NCI-H510A treated with DMSO at 0.1 percent for 48 hours (cell line): ENCODE measurements at places on chromosomes 7 and 10.

DNA sequence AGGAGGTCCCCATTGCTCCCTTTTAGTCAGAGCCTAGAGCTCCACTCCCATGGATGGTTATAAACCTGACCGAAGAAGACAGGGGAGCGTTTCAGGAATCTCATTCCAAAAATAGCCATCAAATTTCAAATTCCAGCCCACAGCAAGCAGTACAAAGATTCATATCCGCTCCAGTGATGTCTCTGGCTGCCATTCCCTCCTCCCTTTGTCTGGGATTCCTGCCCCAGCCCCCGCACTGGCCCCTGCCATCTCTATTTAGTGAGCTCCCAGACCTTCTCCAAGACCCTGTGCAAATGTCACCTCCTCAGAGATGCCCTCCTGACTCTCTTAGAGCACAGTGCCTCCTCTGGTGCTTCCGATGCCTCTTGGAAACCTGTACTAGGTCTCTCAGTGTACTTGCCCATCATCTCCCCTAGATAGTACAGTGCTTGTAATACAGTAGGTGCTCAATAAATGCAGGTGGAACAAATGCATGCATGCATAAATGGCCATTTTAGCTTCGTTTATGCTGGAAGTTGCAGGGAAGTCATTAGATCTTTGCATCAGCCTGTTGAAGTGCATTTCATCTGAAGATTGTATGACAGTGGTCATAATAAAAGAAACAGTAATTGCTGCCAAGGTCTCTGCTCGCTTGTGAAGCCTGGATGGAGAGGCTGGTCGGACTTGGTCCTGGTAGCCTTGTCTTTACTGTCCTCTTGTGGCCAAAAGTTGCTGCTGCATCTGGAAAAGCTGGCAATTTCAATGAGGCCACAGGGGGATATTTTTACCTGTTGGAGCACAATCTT lies 32.0 kb upstream of the HABP2 start:
- peak; percentile 72 for DNase-seq

DNA sequence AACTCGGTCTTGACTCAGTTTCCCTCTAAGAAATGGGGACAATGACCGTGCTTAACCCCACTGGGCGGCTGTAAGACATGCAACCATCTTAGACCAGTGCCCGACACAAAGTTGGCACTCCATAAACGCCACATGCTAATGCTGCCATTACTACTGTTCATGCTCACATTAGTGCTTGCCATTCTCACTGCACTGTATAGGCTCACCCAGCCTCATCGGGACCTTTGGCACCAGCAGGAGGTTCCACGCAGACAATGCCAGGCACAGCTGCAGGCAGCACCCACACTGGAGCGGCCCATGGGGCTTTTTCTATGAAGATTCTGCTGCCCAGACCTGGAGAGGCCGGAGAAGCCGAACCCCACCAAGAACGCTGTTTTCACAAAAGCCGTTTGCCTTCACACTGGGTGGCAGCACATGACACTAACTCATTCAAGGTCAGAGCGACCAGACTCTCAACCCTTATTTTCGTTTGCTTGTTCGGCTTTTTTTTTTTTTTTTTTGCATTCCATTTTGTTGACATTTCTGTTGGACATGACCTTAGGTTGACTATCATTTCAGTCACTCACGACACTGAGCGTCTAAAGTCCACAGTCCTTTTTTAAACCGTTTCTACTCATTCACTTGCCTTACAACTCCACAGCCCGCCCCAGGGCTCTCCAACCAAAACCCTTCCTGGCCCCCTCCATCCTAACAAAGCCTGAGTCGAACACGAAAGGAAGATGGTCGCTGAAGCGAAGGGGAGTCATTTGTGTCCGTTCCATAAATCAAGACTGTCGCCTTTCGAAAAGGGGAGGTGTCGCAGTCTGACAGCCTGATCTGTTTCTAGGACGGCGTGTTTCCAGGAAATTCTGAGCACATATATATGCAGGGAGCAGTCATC lies 124.4 kb upstream of the RNF32 start:
- no peak for DNase-seq

GRCh38 chr10:62618054-62618453 lies 186.5 kb upstream of the ADO start:
- DNase-seq = no peak

DNA sequence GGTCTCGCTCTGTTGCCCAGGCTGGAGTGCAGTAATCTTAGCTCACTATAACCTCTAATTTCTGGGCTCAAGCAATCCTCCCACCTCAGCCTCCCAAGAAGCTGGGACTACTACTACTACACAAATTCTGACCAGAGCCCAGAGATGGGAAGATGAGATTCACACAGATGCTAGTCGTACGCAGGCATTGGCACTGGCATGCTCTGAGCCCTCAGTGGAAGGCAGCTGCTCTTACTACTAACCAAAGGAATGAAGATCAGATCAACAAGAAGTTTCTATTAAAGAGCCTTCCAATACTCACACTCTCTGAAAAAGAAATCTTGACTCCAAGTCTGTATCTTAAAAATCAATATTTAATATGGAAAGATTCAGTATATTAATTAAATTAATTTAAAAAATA lies 10.7 kb downstream of the GDF2 start:
- DNase-seq = no peak

GRCh38 chr7:13077466-13077865 lies 390.0 kb downstream of the ARL4A start:
- no peak for DNase-seq

- DNase-seq = no peak
Observed at GRCh38 chr10:21314111-21314626, 211.3 kb downstream of the SKIDA1 start.

GRCh38 chr10:99374526-99374925 lies 45.4 kb downstream of the CNNM1 start:
- no peak for DNase-seq

- DNase-seq = no peak
Observed at GRCh38 chr7:17849504-17849903, 90.8 kb downstream of the SNX13 start.

DNA sequence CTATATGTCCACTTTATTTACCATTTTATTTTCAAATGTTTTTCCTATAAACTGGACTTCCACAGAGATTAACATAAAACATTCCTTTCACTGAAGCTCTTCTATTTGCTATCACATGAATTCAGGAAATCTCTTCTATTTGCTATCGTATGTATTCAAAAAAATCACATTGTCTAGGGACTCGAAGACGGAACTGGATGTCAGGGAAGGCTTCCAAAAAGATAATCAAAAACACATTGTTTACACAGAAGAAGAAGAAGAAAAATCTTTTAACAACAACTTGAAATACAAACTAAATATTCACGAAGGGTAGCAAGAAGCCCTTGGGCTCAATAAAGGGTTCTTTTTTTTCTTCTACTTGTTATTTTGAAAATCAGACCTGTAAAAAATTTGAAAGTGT lies 426.1 kb upstream of the LRRN3 start:
- DNase-seq = no peak

- DNase-seq = no peak
Observed at GRCh38 chr7:55043691-55044370, 25.0 kb downstream of the EGFR start.

DNA sequence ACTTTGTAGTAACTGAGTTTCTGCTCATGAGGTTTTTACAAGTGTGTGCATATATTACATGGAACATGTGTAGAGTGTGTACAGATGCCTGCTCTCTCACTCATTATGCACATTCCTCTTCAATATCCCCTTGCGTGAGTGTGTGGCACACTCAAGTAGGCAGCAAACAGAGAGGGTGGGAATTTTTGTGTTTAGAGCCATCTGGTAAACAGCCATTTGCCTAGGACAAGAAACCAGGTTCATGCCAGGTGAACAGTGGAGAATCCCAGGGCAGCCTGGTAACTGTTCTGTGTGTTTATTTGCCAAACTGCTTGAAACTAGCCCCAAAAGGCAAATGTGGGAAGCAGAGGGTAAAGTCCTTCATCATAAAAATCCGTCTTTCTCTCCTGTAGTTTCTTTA lies 19.9 kb downstream of the FBXW4 start:
- DNase-seq = no peak

DNA sequence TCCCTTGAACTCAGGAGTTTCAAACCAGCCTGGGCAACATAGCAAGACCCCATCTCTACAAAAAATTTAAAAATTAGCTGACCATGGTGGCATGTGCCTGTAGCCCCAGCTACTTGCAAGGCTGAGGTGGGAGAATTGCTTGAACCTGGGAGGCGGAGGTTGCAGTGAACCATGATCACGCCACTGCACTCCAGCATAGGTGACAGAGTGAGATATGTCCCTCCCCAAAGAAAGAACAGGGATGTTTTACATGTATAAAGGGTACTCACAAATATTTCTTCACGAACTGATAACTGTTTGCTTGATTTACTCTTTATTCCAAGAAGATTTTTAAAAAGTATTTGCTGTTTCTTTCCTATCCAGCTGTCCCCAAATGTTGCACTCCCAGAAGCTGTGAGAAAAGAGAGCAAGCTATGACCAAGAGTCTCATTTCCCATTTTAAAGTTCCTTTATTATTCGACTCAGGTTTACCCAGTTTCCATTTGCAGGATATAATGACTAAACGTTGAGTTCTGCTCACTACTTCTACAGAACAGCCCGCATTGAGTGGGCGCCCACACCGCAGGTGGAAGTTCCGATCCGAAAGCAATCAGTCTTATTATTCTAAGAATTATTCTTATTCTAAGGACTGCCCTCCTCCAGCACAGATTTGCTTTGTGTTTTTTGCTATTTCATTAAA lies 90.7 kb downstream of the APBB1IP start:
- DNase-seq = no peak

DNA sequence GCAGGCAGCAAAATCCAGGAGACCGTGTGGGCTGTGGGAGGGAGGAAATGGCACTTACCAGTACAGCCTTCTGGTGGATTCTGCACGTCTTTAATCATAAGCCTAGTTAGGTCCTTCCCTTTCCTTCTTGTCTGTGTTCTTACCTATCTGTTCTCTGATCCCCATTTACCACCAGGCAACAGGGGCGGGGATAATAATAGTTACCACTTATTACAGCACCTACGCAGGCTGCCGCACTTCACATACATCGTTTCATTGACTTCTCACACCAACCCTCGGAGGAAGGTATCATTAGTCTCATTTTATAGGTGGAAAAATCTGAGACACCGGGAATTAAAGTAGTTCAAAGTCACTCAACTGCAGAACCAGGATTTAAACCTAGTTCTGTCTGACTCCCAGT lies 4.5 kb upstream of the EPHA1 start:
- DNase-seq = no peak

GRCh38 chr10:13767676-13768178 lies 181.0 kb downstream of the PRPF18 start:
- DNase-seq = no peak

- no peak for DNase-seq
Observed at GRCh38 chr10:96275685-96276418, 4.5 kb upstream of the BLNK start.

DNA sequence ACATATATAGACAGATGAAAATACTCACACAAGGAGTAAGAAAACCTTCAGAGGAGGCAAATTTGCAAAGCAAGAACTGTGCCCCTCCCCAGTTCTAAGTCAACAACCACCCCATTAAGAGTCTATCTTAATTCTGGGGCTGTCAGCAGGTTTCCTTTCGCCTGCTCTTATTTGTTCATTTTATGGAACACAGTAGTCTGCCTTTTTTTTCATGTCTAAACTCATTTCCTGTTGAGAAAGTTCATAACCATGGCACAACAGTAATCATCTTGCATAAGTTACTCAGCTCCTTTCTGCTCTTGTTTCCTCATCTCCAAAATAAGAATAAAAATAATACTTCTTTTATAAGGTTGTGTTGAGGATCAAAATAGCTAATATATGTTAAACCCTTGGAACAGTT lies 25.8 kb upstream of the AMPH start:
- DNase-seq = no peak

GRCh38 chr7:157674027-157674714 lies 337.4 kb downstream of the DNAJB6 start:
- no peak for DNase-seq

GRCh38 chr10:52779541-52780390 lies 7.2 kb upstream of the MBL2 start:
- peak; percentile 5 for DNase-seq

- no peak for DNase-seq
Observed at GRCh38 chr7:119647286-119647685, 625.7 kb upstream of the KCND2 start.

GRCh38 chr7:20607216-20607615 lies 8.3 kb upstream of the ABCB5 start:
- no peak for DNase-seq

DNA sequence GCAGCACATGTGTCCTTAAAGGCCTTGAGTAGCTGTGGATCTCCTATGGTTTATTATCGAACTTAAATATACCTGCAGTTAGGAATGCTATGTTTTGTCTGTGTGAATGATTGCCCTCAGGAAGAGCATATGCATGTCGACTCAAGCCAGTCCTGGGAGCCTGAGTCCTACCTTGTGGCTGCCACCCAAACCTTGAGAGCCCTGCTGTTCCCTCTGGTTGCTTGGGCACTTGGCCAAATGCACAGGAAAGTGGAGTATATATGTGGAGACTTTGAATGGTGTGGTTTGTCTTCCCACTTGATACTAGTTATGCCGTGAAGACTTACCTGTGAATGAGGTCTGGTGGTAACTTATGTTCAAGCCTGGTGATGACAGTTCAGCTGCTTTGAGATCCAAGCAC lies 409.8 kb downstream of the LRMDA start:
- DNase-seq = no peak

DNA sequence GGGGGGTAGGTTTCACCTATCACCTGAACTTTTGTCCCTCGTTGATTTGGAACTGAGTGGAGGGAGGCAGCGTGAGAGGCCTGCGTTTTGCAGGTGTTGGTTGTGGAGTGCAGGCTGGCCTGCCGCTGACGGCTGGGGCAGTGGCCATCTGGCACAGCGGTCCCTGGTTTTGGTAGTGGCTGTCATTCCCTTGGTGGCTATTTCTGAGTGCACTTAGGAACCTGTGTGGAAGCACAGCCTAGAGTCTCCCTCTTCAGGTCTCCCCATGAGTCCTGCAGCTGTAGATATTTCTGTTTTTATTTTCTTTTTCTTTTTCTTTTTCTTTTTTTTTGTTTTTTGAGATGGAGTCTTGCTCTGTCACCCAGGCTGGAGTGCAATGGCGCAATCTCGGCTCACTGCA lies 129.2 kb downstream of the CUL2 start:
- no peak for DNase-seq

DNA sequence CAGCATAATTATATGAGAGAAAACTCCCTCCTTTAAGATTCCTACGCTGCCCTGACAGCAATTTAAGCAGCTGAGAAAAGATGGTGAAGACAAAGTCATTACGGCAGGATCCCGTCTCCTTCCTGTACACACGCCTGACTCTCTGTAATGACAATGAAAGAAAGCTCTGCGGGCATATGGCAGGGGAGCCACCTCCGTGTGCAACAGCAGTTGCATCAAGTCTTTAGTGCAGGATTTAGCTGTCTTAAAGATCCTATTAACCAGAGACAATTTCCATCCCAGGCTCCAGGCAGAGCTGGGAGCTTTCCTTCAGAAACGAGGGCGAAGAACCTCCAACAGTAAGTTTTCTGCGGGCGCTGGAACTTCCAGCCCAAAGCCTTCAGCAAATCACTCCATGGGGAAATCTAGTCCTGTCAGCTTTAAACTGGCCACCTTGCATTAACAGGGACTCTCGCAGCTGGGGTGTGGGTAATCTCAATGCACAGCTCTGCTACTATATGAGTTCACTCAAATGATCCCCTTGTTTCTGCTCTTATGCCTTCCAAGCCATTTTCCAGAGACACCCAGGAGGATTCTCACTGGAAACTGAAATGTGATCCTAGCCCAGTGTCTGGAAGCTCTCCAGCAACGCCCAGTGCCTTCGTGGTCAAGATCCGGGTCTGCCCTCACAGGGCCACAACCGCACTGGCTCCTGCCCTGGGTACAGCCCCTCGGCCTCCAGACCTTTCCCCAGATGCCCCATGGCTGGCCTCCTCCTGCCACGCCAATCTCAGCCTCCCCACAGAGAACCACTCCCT lies 74.9 kb downstream of the CTBP2 start:
- DNase-seq = peak; percentile 65

GRCh38 chr7:150959739-150960734 lies 18.1 kb downstream of the KCNH2 start:
- DNase-seq = no peak
